Activated naive CD4-positive, alpha-beta T cell treated with anti-CD3 and anti-CD28 coated beads, Interleukin-2, amount 50 U/mL, for 72 hours (primary cell): ENCODE measurements at places on chromosomes 3 and 15. TPM values are rescaled to one million over a fixed set of nuclear protein-coding genes. Genes with fewer than 3 reads are reported as not detected.
A peak's percentile ranks its signal among the peaks of the same experiment; 100 is the strongest.

DNA sequence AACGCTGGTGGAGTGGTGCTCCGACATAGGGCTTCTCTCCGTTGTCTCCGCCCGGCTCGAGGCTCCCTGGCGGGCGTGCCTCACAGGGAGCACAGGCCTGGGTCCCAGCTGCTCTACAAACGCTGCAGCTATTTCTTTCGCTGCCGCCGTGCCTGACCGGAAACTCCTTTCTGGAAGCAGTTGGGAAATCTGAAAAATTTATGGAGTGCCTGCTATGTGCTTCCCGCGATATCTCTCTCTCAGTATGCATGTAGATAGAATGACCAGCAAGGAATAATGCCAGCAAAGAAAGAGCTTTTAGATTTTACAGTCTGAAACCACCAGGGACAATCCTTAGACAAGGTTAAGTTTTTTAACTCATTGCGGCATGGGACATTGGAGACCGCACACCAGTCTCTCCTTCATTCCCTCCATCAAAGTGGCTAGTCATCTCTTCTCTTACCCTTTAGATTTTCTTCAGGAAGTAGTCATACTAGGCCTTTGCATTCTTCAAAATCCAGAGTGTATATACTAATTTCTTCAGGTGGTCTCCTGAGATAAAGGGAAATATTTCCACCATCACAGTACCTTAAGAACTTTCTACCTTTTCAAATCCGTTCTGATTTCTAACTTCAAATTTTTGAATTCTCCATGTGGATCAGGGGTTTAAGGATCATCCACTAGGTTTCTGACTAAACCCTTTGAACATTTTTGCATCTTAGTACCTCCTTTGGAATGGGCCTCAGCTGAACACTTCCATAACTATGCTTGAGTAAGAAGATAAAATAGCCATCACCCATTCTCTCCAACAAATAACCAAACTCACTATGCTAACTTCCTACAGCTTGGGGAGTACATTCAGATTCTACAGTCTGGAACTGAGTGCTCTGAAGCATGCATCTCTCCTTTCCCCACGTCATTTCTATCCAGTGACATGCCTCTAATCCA, 1.1 kb upstream of the NPHP3 start:
- DNase-seq: no peak

DNA sequence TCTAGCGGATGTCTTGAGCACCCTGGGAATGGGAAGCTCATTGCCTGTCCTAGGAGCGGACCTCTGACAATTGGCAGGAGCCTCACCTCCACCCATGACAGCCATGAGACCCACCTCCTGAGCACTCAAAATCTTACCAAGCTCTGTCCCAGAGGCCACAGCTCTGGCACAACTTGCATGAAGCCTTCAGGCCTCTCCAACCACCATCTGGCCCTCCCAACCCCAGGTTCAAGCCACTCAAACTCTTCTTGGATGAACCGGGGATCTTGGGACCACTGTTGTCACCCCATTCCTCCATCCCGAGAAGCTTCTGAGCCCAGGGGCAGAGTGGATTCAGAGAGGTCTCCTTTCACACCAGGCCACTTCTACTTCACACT, 1.5 kb downstream of the VIPR1 start:
- DNase-seq: no peak

DNA sequence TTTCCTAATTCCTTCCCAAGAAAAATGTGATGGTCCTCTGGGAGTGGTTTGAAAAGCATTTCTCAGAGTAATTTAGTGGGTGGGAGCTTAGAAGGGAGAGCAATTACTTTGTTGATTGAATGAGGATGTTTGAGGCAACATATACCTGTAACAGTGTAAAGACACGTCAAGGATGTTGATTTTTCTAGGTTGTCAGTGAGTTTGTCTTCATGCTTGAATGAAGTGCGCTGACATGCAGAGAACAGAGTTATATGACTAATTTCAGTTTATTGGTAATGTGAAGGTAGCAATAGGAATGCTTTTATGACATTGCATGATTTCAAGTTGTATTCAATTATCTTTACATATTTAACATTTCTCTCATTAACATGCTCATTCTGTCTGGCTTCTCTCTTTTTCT, 286.9 kb downstream of the NFKBIZ start:
- DNase-seq: no peak

DNA sequence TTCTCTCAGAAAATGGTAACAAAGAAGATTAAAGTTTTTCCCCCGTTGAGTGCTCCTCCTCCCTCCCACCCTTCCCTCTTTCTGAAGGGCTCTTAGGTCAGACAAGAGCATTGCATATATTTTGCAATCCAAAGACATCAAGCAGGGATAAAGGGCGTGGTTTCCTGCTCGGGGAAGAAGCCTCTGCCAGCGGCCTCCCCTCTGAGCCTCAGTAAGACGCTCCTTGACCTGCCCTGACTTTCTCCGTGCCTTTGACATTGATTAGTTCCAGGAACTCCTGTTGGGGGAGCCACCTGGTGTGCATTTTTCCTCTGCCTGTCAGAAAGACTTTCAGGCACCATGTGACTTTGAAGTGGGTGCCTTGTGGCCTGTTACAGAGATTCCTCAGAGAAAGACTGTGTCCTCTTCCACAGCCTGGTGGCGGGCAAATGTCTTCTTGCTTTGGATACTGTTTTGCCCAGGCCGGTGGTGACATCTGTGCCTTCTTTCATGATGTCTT, 87.2 kb upstream of the TBL1XR1 start:
- DNase-seq: peak; percentile 15

GRCh38 chr3:101279162-101279561, 41.2 kb downstream of the IMPG2 start:
- no peak for DNase-seq

DNA sequence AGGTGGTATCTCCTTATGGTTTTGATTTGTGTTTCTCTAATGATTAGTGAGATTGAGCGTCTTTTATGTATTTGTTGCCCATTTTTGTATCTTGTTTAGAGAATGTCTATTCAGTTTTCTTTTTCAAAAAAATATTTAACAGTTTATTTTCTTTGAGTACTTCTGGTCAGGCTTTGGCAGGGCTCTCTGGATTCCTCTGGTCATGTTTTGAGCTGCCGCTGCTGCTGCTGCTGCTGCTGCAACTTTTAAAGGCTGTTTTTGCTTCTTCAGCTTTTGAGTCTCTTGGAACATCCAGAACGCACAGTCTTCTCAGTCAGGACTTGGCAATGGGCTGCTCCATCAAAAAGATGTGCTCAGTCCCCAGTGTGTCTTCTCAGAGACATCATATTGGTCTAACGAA, 40.1 kb downstream of the REC114 start:
- no peak for DNase-seq

- DNase-seq: no peak
Observed at GRCh38 chr3:3227640-3228039, 48.1 kb upstream of the CRBN start.

The VILL gene
- 13.2 TPM for total RNA-seq

The CCR2 gene
- 0.19 TPM for total RNA-seq

The LRRIQ4 gene
- total RNA-seq: 0.32 TPM

The COL7A1 gene
- total RNA-seq: 5.5 TPM

The SEMA6D gene
- total RNA-seq: not detected

The LRRC49 gene
- total RNA-seq: not detected
